Stimulated activated CD8-positive, alpha-beta memory T cell treated with anti-CD3 and anti-CD28 coated beads, Interleukin-15, amount 100 ng/mL, for 24 hours (primary cell): ENCODE measurements at places on chromosomes 2 and 18.

GRCh38 chr2:126359494-126359893 is 296.5 kb upstream of the GYPC start:
- DNase-seq: no peak

DNA sequence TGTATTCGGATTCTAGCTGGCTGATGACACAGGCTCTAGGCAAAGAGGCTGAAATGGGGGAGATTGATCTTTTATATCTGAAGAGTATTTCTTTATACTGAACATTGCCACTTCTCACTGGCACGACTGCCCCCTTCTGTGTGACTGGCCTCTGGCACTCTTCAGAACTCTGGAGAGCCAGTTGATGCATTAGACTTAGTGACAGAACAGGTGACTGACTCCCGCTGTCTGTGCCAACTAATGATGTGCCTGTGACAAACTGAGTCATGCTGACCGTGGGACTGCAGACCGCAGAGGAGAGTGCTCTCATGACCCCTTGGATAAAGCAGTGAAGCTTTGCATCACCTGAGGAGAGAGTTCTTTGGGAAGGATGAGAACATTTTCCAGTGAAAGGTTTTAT is 14.4 kb downstream of the MGAT5 start:
- no peak for DNase-seq

DNA sequence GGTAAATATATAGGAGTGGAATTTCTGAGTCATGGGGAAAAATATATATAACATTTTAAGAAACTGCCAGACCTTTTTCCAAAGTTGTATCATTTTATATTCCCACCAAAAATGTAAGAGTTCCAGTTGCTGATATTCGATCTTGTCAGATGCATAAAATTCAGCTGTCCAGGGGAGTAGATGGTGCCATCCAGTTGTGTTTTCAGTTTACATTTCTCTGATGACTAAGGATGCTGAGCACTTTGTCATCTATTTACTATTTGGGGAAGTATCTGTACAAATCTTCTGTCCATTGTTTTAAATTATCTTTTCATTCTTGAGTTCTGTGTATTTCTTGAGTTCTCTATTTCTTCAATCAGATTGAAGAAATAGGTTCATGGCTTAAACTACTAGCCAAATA is 126.1 kb downstream of the RTN4 start:
- no peak for DNase-seq

DNA sequence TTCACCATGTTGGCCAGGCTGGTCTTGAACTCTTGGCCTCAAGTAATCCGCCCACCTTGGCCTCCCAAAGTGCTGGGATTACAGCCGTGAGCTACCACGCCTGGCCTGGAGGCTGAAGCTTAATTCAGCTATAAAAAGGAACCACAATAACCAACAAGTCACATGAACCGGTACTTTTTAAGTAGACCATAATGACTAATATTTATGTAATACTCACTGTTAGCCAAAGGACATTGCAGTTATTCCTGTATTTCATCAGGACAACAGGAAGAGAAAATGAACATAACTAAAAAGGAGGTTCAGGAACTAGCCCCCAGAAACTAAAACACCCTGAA is 49.0 kb upstream of the TMEM87B start:
- DNase-seq: no peak

DNA sequence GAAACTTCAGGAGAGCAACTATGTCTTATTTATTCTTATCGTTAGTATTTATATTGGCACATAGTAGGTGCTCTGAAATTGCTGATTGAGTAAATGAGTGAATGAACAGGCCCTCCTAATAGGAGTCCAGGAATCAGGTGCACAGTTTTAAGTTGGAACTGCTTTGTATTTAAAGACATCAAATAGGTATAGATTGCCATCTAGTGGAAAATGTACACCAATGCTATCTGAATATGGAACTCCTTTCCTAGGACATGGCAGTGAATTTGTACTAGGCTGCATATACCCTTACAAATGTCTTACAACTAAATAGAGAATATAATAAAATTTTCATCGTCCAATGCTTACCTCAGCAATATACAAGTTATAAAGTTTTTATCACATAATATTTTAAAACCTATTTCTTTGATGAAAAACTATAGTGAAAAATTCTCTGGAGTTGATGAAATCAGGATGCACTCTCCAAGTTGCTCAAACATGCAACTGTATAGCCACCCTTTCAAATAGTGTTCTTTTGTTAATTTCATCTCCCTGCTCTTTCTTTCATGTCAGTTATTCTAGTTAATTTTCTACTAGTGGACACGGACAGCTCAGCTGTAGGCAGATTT is 318.9 kb upstream of the SYT4 start:
- DNase-seq: no peak

DNA sequence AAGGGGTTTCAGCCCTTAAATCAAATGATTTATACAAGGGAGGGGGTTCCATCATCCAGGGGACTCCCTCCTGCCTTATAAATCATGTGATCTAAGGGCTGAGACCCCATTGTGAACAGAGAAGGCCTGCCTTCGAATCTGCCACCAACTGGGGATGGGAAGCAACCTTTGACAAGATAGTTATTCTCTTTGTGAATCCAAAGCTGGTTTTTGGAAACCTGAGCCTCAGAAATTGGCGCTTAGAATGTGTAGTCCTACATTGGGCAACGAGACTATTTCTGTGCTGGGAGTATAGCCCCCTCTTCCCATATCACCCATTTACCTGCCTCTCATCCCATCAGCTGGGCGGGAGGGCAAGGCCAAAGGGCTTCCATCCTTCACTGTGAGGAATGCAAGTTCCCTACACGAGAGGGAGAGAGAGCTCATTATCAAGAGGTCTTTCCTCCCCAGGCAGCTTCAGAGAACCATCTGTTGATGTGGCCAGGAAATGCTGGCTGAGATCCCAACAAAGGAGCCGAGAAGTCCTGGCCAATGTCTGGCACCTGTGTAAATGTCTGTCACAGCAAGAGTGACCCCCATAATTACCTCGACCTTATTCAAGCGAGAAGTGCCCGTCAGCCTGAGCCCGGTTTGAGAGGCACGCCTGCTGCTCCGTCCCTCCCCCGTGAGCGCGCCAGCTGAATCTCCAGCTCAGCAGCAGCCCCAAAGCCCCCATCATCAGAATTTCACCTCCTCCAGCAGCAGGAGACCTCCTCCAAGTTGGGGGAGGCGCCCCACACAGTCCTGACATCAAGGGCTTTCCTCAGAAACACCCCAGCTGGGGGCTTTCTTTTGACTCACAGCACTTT is 48.4 kb upstream of the APCDD1 start:
- no peak for DNase-seq

DNA sequence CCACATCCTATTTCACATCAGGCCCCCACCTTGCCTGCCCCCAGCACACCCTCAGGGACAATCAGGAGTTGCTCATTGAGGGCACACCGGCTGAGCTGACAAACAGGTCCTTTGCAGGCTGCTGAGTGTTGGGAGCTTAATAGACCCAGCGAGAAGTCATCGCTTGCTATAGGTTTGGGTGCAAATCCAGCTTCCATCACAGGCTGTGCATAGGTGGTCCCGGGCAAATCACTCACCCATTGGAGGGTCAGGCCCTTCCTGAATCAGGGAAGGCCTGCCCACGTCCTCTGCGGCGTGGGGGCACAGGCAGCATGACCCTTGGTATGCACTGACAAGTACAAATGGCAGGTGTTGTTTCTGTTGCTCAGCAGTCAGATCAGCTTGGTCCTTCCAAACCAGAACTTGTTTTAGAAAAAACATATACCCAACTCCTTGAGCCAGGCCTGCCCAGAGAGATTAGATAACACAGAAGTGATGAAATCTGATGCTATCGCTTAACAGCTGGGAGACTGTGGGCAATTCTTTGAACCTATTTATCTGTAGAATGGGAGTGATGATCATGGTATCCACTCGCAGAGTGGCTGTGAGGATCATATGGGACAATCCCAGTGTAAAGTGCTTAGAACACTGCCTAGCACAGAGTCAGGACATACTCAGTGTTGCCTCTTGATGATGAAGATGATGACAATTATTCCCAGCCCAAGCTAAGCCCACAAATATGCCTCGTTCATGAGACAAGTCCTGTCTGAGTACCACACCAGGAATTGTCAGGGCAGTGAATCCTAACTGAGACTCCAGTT is 34.9 kb downstream of the SMAD7 start:
- no peak for DNase-seq

GRCh38 chr2:193228276-193228675 is 1033.5 kb upstream of the TMEFF2 start:
- DNase-seq: no peak

DNA sequence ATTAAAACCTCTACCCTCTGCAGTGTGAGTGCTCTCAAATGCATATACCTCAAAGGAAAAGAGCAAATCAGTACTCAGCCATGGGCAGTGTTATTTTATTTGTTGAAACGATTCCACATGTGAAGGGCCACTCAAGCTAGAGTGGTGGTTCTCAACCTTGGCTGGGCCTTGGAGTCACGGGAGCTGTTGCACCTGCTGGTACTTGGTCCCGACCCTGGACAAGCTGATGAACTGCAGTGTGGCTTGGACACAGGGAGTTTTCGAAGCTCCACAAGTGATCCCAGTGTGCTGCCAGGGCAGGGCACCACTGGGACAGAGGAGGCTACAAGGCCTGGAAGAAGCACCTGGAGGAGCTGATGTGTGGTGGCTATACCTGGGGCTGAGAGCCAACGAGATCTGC is 19.7 kb downstream of the GNLY start:
- no peak for DNase-seq

DNA sequence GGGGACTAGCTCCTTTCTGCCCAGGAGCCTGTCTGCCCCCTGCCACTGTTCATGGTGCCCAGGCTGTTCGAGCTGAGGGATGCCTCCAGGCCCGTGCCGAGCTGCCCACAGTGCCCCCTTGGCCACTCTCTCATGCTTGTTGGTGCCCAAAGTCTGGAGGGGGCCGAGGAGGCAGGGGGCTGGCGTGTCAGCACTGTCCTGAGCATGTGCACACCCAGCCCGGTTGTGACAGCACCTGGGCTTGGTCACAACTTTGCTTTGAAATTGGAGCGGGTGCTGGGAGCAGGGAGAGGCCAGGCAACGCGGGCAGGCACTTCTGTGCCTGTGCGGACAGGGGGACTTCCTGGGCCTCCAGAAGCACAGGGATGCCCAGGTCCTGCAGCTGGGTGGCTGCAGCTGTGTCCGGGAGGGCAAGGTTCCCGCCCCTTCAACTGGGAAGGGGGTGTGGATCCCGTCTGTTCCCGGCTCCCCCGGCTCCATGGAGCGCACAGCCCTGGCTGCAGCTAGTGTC is 22.2 kb upstream of the RAPGEF4 start:
- no peak for DNase-seq

- DNase-seq: no peak
These were observed 589.2 kb upstream of the LRRTM1 start for GRCh38 chr2:80893711-80894110.

DNA sequence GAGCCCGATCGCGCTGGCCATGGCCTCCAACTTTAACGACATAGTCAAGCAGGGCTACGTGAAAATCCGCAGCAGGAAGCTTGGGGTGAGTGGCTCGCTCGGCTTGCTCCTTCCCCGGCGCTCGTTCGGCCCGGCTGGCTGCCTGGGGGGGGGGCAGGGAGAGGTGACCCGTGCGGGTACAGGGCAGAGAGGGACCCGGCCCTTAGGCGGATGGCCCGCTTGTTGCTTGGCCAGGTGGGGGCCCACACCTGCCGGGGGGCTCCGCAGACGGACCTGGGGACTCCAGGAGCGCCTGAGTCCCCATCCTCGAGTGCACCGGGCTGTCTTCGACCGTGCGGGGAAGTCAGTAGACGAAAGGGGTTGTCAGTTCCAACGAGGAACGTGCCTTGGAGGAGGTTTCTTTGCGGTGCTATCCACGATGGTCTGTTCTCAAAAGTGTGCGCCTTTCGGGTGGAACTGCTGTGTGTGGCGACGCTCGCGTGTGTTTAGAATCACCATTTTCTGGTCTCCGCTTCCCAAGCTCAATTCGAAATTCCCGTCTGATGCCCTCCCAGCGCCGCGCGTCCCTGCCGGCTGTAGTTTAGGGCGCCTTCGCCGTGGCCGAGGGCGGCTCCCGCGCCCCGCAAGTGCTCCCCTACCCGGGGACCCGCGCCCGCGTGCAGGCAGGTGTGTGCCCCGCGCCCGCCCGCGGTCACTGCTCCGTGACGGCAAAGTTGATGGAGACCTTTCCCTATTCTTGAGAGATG is 711 bp downstream of the DOK6 start:
- DNase-seq: no peak

DNA sequence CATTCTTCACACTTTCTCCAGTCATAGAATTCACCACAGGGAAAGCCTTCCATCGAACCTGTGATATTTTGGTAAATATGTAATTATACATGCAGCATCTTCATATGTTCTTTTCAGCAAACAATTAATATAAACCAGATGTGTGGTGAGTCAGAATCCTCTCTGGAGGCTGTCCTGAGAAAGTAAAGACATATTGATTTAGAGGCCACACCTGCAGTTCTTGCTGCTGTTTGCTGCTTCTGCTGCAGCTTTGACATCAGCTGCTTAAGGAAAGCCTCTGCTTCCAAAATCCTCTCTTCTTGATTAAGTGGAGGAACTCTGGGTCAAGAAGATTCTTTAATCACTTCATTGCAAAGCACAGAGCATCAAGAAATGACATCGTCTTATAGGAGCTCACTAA is 568.8 kb upstream of the ZEB2 start:
- DNase-seq: no peak

GRCh38 chr2:85734942-85735608 is 18.7 kb upstream of the ATOH8 start:
- no peak for DNase-seq

DNA sequence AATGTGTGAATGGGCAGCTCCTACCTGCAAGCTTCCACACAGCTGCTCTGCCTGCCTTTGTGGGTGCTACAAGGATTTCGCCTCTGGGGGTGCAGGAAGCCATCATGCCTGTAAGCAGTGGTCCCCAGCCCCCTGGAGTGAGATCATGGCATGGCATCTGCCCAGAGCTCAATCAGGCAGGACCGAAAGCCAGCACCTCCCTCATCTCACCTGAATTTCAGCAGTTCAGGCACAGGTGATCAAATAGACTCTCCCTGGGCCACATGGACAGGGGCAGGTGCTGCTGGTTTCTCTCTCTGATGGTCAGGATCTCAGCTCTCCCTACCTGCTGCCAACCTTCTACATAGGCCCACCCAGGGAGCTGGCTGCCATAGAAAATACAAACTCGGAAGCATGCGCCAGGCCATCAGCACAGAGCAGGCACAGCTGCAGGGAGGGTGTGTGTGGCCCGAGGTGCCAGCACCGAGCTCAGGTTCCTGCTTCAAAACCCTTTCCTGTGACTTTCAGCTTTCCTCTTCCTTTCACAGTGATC is 133.2 kb upstream of the ID2 start:
- no peak for DNase-seq
